Epithelial cell of umbilical artery (primary cell): ENCODE measurements at places on chromosomes 13 and 19. TPM values are rescaled to one million over a fixed set of nuclear protein-coding genes. Genes with fewer than 3 reads are reported as not detected.

The AP1M1 gene
- total RNA-seq: 59.4 and 66.0 TPM in 2 replicates

The SULT2A1 gene
- not detected in 2 replicates for total RNA-seq

The ZNF426 gene
- 20.1 and 21.4 TPM in 2 replicates for total RNA-seq

The RYR1 gene
- total RNA-seq: under 0.01 and 0.61 TPM in 2 replicates
